Epithelial cell of proximal tubule (primary cell): ENCODE measurements at places on chromosomes 2 and 18. TPM values are rescaled to one million over a fixed set of nuclear protein-coding genes. Genes with fewer than 3 reads are reported as not detected.

GRCh38 chr2:128457006-128457604 is 138.4 kb upstream of the HS6ST1 start:
- DNase-seq, result no peak

ABCA12 gene
- total RNA-seq, result 1.8 and 3.0 TPM in 2 replicates

DNA sequence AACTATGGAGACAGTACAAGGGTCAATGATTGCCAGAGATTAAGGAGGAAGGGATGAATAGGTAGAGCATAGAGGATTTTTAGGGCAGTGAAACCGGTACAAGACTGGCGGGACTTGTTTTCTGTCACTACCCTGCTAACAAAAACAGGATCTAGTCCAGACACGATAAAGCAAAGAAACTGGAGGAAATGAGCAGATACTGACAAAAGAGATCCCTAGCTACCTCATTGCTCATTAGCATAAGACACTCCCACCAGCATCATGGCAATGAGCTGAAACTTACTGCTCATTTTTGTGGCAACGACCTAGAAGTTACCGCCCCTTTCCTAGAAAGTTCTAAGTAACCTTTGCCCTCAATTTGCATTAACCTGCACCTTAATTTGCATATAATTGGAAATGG is 131.2 kb downstream of the ETAA1 start:
- DNase-seq, result no peak

DNA sequence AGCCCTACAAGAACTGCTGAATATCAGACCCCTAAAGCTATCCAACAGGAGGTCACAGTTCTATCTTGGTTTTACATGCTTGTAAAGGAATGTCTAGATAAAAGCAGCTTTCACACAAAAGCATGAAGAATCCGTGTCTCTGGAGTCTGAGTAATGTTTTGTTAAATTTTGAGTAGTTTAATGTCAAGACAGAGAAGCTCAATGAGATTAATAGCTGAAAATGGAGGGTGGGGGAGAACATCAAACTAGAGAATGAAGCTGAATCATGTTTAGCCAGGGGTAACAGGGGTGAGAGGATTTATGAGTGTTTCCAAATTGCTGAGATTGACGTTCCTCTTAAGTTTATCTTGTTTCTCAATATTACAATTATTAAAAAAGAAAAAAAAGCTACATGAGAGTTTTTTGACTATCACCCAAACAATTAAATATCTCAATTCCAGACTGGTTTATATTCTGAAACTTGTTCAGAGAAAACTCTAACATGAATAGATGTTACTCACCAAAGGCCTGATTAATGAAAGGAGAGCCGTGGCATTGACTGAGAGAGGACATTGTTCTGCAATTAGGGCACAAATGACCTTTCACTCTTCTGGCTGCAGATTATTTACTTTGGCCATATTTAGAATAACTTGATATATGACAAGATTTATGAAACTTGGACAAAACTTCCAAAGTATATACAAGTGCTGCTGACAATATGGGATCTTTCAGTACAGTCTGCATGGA is 266.4 kb upstream of the ETAA1 start:
- no peak for DNase-seq

GRCh38 chr2:69125816-69126215 is 112.8 kb downstream of the ANTXR1 start:
- DNase-seq, result no peak
